Epithelial cell of esophagus (primary cell): ENCODE measurements at places on chromosomes 3 and 15.

- DNase-seq = no peak
Measured at GRCh38 chr3:43036621-43037423, 57.7 kb downstream of the GASK1A start.

- DNase-seq = no peak
Measured at GRCh38 chr15:54836052-54836795, 360.5 kb downstream of the RSL24D1 start.

DNA sequence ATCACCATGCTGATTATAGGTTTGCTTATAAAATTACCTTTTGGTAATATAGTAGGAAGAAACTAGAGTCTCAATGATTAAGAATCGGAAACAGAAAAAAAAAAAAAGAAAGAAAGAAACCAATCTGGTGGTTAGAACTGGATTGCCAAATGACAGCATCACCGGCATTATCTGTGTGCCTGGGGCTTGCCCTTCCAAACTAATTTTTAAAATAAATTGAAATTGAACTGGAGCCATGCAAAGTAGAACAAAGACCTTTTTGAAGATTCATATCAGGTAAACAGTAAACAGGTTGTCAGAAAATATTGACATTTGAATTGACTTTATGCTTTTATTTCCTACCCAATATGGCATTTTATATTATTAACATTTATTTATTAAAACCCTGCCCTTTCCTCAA is 11.2 kb upstream of the CPB1 start:
- DNase-seq = no peak

DNA sequence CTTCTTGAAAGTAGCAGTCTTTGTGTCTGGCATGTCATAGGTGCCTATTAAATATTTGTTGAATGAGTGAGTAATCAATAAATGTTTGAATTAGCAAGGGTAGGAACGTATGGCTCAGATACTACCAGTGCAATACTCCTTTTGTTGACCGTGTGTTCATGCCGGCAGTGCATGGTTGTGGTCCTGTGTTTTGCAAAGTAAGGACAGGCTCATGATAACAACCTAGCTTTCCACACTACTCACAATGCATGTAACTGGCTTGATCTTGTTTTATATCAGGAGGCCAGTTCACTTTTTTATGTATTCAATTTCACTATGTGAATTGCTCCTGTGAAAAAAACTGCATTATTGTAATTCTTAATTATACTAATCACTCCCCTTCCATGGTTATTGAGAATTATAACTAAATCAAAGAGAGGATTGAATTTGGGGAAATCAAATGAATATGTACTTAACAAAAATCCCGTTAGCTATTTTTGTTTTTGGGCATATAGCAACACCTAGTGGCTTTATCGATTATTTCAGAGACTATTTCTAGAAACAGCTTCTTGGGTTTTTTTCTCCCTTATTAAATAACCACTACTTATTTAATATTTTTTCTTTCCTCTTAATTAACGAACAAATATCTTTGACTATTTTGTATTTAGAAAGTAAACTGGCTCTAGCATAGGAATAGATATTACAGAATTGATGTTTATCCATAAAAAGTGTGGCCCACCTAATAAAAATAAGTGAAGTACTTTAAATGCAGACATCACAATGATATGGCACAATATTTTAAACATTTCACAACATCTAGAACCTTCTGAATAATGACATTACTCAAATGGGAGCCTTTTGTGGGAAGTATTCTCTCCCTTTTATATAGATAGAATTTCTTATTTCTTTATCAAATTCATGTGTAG is 218.5 kb downstream of the BBX start:
- peak; percentile 31 for DNase-seq

DNA sequence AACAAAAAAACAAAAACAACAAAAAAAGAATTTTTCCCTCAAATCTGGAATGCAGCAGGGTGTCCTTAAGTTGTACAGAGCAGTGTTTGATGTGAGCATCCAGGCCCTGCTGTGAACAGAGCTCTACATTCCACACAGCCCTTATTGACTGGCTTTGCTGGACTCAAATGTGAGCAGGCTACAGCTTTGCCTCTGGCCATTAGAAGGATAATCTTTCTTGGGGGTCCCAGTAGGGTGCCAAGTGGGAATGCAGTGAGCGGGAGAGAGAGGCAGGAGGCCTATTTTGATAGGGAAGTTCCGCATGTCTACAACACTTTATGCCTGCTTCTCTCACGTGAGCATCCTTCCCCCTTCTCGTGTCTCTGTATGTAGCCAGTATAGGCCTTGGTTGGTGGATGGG is 34.4 kb upstream of the TPRG1 start:
- no peak for DNase-seq

DNA sequence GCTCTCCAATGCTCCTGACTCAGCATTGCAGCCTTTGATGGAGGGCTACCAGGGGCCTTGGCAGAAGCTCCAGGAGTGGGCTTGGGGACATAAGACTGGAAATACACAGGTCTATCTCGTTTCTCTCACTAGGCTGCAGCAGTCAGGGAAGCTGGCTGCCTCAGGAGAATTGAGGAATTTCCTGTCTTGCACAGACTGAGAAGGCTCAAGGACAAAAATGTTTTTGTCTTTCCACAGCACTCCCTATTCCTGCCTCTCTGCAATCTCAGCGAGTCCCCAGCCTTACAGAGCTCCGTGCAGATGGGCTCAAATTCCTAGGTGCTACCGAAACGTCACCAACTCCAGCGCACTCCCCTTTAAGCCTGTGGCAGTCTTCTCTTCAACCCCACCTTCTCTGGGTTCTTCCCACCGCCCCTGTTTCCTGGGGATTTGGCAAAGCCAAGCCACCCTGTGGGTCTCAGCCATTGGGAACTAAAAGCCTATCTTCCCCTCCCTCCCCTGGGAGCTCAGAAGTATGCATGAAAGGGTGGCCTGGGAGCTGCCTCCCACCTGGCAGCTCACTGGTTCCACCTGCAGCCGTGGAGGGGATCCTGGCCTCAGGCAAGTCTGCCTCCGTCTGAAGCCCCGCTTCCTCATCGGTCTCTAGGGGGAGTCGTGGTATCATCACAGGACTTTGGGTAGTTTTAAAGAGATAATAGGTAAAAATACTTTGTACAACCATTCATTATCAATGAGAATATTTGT is 322.6 kb upstream of the FRG2C start:
- DNase-seq = no peak

GRCh38 chr15:78968539-78969271 is 23.9 kb upstream of the CTSH start:
- DNase-seq = peak; percentile 50

DNA sequence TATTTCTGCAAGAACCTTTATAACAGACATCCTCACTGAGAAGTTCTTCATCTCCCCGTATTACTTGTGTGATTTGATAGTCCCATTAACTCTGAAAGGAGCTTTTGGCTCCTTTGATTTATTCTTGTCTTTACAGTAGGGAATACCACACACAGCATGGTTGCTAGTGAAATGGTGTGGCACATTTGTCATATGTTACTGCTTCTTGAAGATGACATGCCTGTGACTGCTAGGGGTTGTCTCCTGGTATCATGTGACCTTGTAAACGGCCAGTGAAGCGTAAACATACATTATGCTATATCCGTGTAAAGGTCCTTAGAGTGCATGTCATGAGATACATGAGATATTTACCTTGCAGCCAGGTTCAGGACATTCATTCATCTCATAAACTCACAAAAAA is 197.9 kb downstream of the RYR3 start:
- no peak for DNase-seq

DNA sequence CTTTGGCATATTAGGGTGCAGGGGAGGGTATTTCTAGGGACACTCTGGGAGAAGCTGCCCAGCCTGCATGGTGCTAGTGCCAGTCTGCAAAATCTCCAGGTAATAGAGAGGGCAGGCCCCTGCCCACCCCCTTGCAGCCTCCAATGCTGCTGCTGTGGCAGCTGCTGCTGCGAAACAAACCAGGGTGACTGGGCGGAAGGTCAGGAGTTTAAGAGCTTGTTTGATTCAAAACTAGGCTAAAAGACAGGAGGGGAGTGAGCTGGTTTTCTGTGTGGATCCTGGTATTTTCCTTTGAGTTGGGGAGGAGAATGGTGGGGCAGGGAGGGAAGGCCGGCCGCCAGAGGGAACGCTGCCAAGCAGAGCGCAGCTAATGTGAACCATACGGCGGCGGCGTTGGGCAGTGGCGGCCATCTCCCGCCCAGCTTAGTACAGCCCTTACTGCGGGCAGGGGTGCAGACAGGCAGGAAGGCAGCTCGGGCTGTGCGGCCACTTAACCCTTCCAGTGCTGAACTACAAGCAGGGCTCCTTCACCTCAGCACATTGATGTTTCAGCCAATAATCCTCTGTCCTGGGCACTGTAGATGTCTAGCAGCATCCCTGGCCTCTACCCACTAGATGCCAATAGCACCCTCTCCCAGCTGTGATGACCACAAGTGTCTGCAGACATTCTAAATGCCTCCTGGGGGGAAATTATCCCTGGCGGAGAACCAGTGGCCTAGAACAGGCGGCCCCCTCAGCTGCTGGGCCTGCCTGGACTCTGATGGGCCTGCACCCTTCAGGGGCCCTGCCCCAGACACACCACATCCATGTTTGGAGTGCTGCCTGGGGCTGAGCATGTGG is 125.7 kb downstream of the EEFSEC start:
- no peak for DNase-seq

- DNase-seq = peak; percentile 64
Measured at GRCh38 chr15:80999623-81000036, 1.1 kb upstream of the TLNRD1 start.

- DNase-seq = no peak
Measured at GRCh38 chr3:38111201-38111600, 25.7 kb downstream of the ACAA1 start.

GRCh38 chr3:131786386-131786785 is 248.4 kb downstream of the CPNE4 start:
- DNase-seq = no peak

DNA sequence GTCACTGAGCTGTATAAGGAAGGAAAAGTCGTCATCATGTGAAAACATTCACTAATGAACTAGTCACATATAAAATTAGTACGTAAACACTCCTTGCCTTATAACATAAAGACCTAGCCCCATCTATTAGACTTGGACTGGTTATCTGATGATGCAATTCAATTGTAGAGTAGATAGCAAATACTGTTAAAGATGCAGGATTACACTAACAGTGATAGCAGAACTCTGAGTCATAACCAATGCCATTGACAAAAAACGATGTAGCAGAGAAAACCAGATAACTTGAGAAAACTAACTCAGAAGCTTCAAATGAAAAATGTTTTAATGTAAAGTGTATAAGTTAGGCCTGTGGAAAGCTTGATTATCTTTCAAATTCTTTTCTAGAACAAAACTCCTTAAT is 132.2 kb downstream of the WDR72 start:
- no peak for DNase-seq

GRCh38 chr3:69999140-70000027 is at the start of gene SAMMSON:
TSS of gene SAMMSON (plus strand) at chr3:69999733.
- DNase-seq = peak; percentile 11

DNA sequence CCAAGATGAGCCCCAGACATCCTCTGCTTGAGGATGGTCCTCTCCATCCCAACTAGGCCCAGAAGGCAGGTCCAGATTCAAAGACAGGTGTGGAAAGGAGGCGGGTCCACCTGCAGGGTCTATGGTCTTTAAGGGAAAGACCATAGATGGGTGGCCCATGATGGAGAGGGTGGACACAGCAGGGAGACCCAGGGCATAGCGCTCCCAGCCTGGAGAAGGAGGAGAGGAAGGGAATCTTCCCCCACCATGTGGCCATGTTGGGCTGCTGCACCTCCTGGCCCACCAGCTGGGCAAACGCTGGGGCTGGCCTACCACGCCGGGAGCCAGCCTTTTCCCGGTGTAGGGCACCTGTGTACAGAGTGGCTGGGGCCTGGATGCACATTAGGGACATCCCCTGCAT is 265.2 kb upstream of the TLE3 start:
- DNase-seq = peak; percentile 5

DNA sequence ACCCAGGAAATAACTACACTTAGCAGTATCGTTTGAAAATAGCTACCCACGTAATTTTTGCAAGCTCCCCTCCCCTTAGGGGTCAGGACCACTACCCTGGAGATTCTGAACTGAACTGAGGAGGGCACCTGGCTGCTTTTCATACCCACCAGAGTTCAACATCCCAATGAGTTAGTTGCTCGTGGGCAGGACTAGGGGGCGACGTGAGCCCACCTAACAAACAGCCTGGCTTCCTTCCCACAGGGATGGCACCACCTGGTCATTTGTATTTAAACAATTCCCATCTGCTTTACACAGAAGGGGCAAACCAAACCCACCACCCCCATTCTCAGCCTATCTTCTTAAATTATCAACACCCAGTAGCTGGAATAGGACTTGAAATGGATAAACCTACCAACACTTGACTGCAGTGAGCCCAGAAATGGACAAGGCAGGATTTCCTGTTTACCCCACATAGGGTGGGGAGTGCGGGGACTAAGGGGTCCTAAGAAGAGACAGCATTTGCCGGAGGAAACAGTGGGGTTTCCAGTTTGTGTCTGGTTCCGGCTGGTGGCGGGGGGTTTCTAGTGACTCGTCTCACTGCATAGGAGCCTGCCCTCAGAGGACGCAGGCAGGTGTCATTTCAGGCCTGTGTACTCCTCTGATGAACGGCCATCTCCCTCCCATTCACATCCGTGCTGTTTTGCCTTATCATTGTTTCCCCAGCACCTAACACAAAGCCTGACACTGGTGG is 11.6 kb upstream of the VGLL4 start:
- no peak for DNase-seq

GRCh38 chr15:25708391-25708790 is 154.7 kb downstream of the ATP10A start:
- DNase-seq = no peak

- DNase-seq = no peak
Measured at GRCh38 chr15:52397118-52397517, 101.5 kb upstream of the MYO5C start.

GRCh38 chr3:79139395-79140068 is 628.3 kb downstream of the ROBO1 start:
- no peak for DNase-seq

GRCh38 chr15:78950902-78951840 is 6.3 kb upstream of the CTSH start:
- DNase-seq = peak; percentile 39

DNA sequence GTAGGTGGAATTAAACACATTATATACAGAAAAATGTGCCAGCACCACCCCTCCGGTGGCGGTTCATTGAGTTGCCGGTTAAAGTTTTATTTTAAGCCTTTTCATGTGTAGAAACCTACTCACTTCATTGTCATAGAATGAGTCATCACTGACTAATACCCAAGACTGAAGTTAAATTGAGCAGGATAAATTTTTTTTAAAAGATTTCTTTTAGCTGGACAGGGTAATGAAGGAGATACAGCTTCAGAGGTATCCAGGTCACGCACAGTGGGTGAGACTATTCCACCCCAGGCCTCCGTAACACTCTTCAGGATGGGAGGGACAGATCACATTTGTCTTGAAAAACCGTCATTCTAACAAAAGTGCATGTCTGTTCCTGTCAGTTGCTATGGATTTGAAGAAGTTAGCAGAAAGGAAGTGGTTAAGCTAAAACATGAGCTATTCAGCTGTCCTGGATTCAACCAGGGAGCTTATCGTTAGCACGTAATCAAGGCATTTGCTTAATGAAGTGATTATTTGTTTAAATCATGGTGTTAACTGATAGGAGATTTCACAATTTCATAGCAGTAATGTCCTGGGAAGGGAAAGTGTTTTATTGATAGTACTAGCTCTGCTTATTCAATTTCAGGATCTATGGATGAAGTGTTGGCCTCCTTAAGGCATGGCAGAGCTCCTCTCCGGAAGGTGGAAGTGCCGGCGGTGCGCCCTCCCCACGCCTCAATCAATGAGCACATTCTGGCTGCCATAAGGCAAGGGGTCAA is 23.4 kb downstream of the WHAMM start:
- peak; percentile 89 for DNase-seq
